ENCODE measurements at places on chromosomes 5 and 9. TPM values are rescaled to one million over a fixed set of nuclear protein-coding genes. Genes with fewer than 3 reads are reported as not detected.
A peak's percentile ranks its signal among the peaks of the same experiment; 100 is the strongest.

PCDHB7 gene
- total RNA-seq = not detected

DNA sequence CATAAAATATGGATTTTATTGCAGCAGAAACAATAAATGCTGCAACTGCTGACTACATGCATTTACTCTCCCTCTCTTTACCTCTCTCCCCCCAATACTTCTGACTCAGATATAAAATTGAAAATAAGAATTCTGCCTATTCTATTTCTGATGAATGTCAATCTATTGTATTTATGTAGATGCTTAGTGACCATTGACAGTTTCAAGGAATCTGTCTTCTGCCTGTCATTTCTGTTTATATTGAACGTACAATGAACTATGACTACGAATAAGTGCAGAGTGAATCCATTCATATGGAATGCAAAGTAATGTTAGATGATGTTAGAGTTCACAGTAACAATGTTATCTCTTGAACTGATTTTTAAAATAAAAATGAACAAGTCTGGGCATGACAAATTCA lies 898 bp downstream of the CDH10 start:
- DNase-seq = no peak

GRCh38 chr5:11903121-11903613 lies 1.1 kb downstream of the CTNND2 start:
- DNase-seq = no peak

DNA sequence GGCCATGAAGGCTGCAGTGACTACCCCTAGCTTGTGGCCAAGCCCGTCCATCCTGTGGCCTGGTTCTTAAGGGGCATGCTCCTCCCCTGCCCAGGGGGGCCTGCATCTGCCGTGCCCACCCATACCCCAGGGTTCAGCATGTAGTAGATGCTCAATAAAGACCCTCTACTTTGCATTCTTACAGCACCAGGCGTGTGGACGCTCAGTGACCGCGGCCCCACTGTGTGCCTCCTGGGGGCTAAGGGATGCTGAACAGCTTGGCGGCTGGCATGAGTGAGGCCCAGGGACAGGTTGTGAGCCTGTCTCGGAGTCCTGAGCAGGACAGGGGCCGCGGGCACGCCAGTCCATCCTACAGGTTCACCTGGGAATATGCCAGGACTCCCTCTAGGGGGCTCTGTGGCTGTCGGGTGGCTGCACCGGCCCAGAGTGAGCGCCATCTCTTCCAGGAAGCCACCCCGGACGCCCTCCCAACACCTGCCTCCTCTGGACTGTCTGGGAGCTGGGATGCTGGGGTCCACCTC lies 9.1 kb downstream of the NOTCH1 start:
- DNase-seq = no peak

DNA sequence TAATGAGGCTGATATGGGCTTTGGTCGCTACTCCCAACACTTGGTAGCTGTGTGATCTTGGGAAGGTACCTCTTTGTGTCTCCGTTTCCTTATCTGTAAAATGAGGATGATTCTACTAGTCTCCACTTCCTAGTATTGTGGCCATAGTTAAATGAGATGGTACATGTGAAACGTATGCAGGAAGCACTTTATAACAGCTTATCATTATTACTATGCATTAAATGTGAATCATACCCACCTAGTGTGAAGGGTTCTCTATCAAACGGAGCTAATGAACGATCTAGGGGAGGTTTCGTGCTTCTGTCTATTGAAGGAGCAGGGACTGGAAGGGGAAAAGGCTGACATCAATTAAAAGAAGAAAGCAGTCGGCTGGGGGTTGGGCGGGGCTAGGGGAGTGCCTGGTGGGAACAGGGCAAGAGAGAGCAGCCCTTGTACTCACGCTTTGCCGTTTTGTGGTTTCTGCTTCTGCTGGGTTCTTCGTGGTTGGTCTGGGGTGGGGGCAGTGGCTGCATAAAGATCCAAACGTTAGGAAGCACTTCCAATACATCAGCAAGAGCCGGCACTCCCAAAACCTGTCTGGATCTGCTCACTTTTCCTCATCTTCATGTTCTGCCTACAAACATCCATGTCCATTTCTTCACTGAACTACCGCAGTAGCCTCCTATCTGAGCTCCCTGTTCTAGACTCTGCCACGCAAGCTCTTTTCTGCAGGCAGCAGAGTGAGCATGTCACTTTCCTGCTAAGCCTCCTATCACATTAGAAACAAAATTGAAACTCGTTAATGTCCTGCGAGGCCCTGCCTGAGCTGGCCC lies 30.8 kb downstream of the LCP2 start:
- no peak for DNase-seq

SPINK6 gene
- total RNA-seq = not detected

DNA sequence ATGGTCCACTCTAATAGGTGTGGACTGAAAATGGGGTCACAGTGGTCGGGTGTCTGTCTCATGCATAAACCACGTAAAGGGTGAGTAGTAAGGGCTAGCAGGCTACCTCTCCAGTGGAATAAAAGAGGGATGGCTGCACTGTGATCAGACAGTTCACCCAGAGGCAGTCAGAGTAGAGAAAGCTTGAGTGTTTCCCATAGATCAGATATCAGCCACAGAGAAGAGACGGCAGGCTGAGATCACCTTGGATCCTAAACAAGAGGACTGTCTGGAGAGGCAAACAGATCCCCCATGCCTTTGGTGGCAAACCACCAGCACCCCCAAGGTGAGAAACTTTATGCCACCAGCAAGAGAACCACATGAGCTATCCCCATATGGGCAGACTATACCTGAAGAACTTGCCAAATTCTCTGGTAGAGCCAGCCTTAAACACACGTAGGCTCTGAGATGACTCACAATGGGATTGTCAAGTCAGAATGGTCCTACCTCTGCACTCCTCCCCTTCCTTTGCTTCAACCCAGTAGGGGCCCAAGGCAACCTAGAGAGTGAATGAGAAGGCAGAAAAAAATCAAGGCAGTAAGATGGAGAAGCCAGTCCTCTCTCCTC lies 205.2 kb upstream of the MAP3K1 start:
- DNase-seq = peak; percentile 43

GOLM1 gene
- total RNA-seq = 11.5 TPM

All from activated T-helper 2 cell treated with anti-CD3 and anti-CD28 coated beads, Interferon-gamma antibody, Interleukin-2, Interleukin-4, amounts not matched to agents 10 μg/mL and 5 μg/mL and 100 μg/mL, durations not matched to agents 14 hours and 24 hours and 36 hours (primary cell).